ENCODE measurements at places on chromosomes 5 and 9.

DNA sequence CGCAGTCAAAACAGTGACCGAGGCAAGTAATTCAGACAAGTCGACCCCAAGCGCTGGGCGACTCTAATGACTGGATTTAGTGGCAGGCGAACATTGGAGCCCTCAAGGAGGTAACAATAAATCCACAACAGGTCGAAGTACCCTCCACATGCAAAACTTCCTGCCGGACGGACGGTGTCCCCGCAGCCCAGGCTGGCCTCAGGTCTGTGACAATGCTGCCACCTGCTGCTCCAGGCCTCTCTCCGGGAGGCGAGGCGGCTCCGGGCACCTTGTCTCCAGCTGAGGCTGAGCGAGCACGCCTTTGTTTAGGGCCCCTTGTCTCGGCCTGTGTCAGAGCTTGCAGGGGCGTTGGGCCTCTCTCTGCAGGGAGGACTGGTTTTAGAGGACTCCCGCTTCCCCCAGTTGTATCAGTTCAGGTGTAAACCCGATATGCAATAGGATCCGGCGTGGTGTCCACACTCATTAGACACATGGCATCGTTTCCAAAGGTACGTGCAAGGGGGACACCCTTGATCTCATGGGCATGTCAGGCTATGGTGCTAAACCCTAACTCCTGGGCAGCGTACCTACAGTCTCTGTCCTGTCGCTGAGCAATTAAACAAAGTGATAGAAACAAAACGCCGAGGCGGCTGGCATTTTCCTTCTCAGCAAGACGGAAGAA lies 628.0 kb upstream of the ADAMTS16 start:
- DNase-seq, result no peak

GRCh38 chr5:176744584-176744965 lies 65.8 kb upstream of the UNC5A start:
- no peak for DNase-seq

DNA sequence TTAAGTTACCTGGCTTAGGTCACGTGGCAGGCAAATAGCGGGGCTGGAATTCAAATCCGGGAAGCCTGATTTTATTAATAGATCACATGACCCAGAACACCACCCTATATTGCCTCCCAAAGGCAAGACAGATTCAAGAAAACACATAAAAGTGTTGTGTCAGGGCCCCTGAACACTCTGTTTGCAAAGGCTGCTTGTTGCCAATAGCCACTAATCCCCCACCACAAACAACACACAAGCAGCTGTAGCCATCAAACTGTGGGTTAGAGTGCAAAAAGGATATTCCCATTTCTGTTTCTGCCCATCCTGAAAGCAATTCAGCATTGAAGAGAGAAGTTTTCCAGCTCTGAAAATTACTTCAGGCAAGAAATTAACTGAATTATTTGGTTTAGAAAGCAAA lies 358.9 kb upstream of the RFX3 start:
- no peak for DNase-seq

DNA sequence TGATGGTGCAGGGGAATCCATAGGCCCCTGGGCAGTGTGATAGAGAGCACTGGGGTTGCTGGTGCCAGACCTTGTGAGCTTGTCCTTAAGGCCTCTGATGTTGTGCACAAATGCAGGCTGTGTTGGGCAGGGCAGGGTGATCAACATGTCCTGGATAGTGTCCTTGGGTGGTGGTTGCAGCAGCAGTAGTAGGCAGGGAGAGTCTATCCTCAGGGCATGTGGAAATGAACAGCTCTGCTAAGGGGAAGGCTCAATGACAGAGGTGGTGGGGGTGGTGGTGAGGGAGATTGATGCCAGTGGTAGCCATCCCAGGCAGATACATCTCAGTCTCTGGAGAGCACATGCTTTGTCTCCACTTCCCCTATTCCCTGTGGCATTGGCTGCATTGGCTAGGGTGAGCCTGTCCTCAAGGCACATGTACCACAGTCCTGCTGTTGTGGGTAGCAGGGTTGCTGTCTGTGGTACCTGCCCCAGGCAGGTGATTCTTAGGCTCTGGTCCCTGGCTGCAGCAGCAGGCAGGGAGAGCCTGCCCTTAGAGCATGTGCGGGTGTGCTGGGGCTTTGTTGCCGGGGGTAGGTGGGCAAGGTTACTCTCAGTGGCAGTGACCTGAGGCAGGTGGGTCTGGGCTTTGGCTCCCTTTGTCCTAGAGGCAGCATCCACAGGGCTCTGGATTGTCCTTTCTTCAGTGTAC lies 111.1 kb downstream of the WDR70 start:
- no peak for DNase-seq

- DNase-seq, result no peak
Observed at GRCh38 chr5:107900721-107901120, 230.0 kb upstream of the EFNA5 start.

- DNase-seq, result no peak
Observed at GRCh38 chr5:179879690-179880010, 21.0 kb upstream of the MRNIP start.

DNA sequence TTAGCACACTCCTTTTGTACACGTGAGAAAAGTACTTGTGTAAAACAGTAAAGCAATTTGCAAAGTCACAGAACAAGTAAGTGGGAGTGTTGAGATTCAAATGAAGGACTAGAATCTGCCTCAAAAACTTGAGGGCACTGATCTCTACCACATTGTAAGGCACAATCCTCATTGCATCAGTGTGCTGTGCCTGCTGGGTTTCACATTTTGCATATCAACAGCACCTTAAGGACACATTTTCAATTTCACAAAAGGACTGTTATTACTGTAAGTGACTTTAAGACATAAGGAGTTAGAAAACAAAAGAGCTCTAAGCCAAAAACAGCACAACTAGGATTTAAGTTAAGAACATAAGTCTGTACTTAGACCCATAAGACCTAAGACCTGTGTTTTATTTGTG lies 44.7 kb upstream of the HK3 start:
- DNase-seq, result no peak

DNA sequence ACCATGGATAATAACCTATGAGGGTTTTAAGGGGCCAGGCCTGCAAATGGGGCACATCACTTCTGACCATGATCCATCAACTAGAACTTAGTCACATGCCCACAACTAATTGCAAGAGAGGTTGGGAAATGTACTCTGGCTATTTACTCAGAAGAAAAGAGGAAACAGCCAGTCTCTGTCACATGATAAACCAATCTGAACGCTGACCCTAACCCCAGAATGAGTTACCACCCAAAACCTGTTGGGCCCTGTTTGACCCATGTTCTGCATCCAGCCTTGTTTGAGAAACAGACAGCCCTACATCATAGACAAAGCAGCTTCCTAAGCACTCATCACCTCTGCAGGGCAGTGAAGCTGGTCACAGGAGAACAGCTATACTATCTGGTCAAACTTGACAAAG lies 5.8 kb downstream of the MACROH2A1 start:
- DNase-seq, result no peak

GRCh38 chr9:98043915-98044314 lies 12.6 kb upstream of the NANS start:
- no peak for DNase-seq

Measured in NCI-H187 treated with DMSO at 0.1 percent for 48 hours (cell line).